ENCODE measurements at places on chromosomes 2 and 18.
A peak's percentile ranks its signal among the peaks of the same experiment; 100 is the strongest.

GRCh38 chr2:10750610-10751009, 29.2 kb downstream of the ATP6V1C2 start:
- no peak for DNase-seq

DNA sequence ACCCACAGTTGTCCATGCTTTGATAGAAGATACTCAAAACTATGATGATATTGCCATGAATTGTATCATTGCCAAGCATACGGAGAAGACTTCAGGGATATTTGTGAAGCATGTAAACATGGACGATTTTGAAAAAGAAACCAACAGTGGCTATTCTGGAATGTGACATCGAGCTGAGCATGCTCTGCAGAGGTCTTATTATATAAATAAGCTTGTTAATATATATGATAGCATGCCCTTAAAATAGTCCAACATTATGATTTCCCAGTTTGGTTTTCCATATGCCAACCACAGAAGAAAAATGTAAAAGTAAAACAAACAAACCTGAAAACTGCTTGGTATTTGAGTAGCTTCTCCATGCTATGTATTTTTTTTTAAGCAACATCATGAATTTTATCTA, 159.1 kb downstream of the LNPK start:
- no peak for DNase-seq

- DNase-seq = no peak
These were observed 58.8 kb downstream of the GREB1L start for GRCh38 chr18:21300908-21301200.

GRCh38 chr2:13006426-13006825, 289.7 kb downstream of the TRIB2 start:
- DNase-seq = no peak

- peak; percentile 6 for DNase-seq
These were observed 477.1 kb downstream of the FBXO15 start for GRCh38 chr18:73670524-73670923.

DNA sequence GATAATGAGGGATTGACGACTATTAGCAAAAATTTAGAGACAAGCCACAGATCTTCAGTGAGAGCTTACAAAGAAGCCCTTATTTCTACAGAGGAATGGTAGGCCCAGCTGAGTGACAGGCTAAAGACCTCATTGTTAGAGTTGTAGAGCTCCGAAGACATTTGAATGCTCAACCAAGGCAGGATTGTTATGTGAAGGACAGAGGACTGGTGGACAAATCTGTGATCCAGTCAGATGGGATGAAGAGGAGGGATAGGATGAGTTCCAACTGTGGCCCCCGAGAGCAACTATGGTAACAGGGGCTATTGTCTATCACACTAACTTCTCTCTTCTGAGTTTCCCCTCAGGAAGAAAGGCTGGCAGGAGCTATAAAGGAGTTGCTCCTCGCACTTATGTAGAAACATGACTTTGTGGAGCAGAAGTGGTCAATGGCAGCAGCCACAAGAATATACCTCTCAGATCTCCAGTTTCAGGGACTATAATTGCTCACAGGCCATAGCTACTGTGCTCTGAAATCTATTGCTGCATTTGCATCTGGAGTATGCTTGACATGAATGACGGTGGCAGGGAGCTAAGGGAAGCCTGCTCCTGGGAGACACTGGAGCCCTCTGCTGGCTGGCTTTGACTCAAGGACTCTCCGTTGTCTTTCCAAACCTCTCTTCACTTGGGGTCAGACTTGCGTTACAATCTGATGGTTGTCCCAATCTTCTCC, 50.3 kb upstream of the GREB1L start:
- peak; percentile 30 for DNase-seq

DNA sequence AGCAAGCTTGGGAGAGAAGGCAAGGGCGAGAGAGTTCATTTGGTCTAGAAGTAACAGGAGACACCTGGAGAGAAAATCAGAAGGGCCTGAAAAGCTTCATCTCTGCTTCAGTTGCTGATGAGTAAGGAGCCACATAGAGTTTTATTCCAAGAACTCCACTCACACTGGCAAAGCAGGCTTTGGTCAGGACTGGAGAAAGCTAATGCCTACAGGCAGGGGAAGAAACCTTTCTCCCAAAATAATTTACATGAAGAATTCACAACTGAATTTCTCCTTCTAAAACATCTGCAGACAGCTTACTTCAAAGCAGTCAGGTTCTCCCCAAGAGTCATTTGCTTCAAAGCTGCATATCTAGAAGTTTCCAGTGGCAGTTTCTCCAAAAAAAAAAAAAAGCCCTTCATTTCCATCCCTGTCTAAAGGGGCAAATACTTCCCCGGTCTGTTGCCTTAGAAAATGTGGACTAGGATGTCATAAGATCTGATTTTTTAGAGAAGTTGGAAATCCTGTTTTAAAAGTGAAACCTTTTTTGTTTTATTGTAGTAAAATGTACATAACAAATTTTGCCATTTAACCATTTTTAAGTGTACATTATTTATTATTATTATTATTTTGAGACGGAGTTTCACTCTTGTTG, 46.3 kb downstream of the TMEM247 start:
- no peak for DNase-seq

- DNase-seq = no peak
These were observed 73.8 kb downstream of the RTP5 start for GRCh38 chr2:241943209-241943850.

GRCh38 chr2:72040629-72041571, 106.8 kb downstream of the CYP26B1 start:
- no peak for DNase-seq

DNA sequence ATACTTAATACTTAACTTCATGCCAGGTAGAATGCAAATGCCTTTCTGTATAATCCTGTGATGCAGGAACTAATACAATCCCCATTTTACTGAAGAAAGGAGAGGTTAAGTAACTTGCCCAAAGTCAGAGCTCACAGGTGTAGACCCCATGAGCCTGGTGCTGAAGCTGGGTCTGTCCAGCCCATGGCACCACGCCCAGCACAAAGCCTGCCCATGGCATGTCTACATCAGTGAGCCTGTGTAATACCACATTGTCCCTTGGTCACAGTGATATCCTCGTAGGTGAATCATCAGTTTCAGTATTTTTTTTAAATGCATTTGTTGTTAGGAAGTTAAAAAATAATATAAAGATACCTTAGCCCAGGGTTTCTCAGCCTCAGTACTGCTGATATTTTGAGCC, 69.9 kb upstream of the MCFD2 start:
- peak; percentile 71 for DNase-seq

GRCh38 chr2:170224692-170225294, 46.8 kb downstream of the MYO3B start:
- no peak for DNase-seq

DNA sequence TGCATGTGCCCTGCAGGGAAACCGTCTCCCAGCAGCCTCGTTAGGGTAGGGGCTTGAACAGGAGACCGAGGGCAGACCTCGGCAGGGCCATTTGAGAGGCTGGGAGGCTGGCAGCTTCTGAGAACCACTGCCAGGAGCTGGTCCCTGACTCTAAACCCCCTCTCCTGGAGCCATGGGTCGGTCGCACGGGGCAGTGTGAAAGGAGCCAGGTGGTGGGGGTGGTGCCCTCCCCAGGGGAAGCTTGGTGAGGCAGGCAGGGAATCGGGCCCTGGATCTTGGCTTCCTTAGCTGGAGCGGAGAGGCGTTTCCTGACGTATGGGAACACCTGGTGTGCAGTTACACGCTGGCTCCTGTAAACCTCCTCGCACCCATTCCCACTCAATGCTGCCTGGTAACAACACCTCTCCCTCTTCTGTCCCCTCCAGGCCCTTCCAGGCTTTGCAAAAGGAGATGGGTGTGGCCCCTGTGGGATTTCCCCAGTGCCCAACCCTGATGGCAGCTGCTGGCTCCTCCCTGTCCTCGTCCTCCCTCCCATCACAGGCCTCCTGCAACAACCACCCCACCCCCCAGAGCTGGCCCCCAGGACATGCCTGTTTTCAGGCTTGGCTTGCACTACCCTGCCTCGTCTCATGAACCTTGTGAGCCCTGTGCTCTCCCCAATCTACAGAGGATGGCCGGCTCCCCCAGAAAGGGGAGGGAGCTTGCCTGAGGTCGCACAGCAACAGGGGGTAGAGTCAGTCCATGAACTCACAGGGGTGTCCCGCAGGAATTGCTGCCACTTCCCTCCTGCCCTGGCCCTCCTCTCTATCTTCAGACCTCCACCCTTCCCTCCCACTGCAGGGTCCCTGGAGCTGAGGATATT, 24.4 kb downstream of the ADRA2B start:
- DNase-seq = no peak

DNA sequence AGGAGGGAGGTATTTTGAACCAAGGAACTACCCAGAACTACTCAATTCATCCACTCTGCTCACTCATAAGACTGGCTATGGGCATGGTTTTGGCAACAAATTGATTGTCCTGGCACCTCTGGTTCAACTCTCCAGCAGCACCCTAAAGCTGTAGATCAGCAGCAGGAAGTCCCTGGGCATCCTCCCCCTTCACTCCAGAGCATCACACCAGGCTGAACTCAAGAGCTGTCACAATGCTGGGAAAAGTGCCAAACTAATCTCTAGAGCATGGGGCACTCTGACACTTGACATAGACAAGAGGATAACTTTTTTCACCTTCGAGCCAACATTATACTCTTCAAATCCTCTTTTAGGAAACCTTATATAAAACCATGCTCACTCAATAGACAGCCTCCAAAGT, 154.1 kb upstream of the RBBP8 start:
- no peak for DNase-seq

GRCh38 chr2:173940208-173941020, 24.8 kb downstream of the SP3 start:
- no peak for DNase-seq

GRCh38 chr2:240501531-240501991, 56.2 kb downstream of the ANKMY1 start:
- DNase-seq = no peak

DNA sequence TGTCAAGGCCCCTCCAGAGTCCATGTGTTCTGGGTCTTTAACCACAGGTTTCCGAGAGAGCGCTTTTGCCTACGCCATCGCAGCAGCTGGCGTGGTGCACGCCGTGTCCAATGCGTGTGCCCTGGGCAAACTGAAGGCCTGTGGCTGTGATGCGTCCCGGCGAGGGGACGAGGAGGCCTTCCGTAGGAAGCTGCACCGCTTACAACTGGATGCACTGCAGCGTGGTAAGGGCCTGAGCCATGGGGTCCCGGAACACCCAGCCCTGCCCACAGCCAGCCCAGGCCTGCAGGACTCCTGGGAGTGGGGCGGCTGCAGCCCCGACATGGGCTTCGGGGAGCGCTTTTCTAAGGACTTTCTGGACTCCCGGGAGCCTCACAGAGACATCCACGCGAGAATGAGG, 9.3 kb downstream of the WNT10A start:
- no peak for DNase-seq

GRCh38 chr2:28544405-28544921, 48.6 kb downstream of the PLB1 start:
- peak; percentile 34 for DNase-seq

DNA sequence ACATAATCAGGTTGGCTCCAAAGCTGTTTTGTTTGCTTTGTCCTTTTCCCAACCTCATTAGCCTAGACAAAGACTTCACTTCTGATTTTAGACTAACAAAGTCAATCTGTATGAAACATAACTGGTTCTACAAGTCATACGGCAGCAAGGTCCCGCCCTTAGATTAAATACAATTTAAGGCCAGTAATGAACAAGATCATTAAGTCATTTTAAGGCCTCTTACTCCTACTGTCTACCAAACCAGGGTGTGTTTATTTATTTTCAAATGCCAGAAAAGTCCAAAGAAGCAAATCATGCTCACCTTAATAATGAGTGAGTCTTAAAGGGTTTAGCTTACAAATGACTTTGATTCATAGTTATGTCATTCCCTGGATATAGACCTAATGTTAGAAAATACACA, 148.4 kb upstream of the ACVR2A start:
- DNase-seq = no peak

GRCh38 chr2:160052531-160052930, 9.9 kb downstream of the PLA2R1 start:
- DNase-seq = peak; percentile 61

GRCh38 chr2:238879621-238880377, 31.9 kb downstream of the TWIST2 start:
- DNase-seq = peak; percentile 16
